ENCODE measurements at places on chromosomes 2 and 18. TPM values are rescaled to one million over a fixed set of nuclear protein-coding genes. Genes with fewer than 3 reads are reported as not detected.

Gene AP1S3
- total RNA-seq = 4.0 TPM

Gene SERPINB11
- not detected for total RNA-seq

Gene CCDC138
- total RNA-seq = 11.3 TPM

Gene NEUROD1
- total RNA-seq = not detected

Gene RGPD4
- total RNA-seq = not detected

Gene LAMA3
- 60.6 TPM for total RNA-seq

Gene SMAD2
- 51.5 TPM for total RNA-seq

Gene ERCC3
- total RNA-seq = 30.6 TPM

Gene NEU4
- total RNA-seq = 0.30 TPM

Gene CCDC178
- total RNA-seq = 0.99 TPM

Gene SMYD1
- 15.7 TPM for total RNA-seq

Gene LIMS4
- total RNA-seq = 0.49 TPM

Gene BOLL
- 0.10 TPM for total RNA-seq

Gene STAT4
- 4.3 TPM for total RNA-seq

Gene LRRFIP1
- 58.0 TPM for total RNA-seq

Gene IKZF2
- 4.4 TPM for total RNA-seq

Gene SULT1C3
- total RNA-seq = not detected

Gene DCC
- 2.0 TPM for total RNA-seq

Gene GATA6
- total RNA-seq = 2.2 TPM

Gene NOSTRIN
- total RNA-seq = 9.4 TPM

Gene KIAA2012
- total RNA-seq = 0.10 TPM

Gene GNAL
- 4.1 TPM for total RNA-seq

Gene KRTCAP3
- 2.5 TPM for total RNA-seq

Gene ABCB11
- 0.79 TPM for total RNA-seq

Gene FOXD4L1
- not detected for total RNA-seq

Gene WDR33
- total RNA-seq = 43.3 TPM

Gene DCDC2C
- total RNA-seq = 0.20 TPM

Gene ZCCHC2
- 18.3 TPM for total RNA-seq

Gene C2orf15
- 1.4 TPM for total RNA-seq

Gene STON1
- 15.7 TPM for total RNA-seq

Gene IMPACT
- total RNA-seq = 25.4 TPM

Gene SERPINB4
- 29.1 TPM for total RNA-seq

Gene RGPD3
- 0.30 TPM for total RNA-seq

Gene ANKAR
- total RNA-seq = 15.9 TPM

Gene LYG2
- 16.5 TPM for total RNA-seq

Gene EIF4E2
- 50.6 TPM for total RNA-seq

Gene SP110
- 12.2 TPM for total RNA-seq

Gene FBLN7
- 4.0 TPM for total RNA-seq

Gene PRKAG3
- total RNA-seq = 2.5 TPM

Gene PIAS2
- total RNA-seq = 37.0 TPM

Gene GCKR
- total RNA-seq = 0.49 TPM

Data from skin of body (tissue), 3 donors.